Pancreas (tissue), 10 donors: ENCODE measurements at places on chromosomes 4 and X. TPM values are rescaled to one million over a fixed set of nuclear protein-coding genes. Genes with fewer than 3 reads are reported as not detected.

DNA sequence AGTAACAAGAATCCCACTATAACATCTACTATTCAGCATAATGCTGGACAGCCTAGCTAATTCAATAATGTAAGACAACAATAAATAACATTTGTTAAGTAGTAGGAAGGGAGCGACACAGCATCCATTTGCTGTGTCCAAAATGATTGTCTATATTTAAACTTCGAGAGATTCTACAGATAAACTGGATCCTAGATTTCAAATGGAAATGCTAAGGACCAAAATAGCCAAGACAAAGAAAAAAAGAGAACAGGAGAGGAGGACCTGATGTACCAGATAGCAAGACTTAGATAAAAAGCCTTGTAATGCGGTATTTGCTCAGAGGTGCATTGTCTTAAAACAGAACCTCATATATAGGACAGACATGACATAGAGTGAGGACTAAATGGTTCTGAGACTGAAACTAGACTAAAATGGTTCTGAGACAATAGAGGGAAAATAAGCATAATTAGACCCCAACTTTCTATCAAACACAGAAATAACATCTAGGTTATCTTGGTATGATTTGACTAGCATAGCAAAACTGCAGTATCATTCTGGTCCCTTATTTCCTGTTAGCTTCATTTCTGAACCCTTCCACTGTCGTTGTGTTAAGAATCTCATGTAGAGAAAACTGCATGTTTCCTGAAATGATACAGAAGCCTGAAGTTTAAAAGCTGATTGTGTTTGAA, 3.8 kb downstream of the HPGDS start:
- no peaks in the 10 kb centered on the region for H3K27me3 ChIP-seq
- H3K4me3 ChIP-seq, result no peak overlapping the region
- DNase-seq, result no peak
- H3K27ac ChIP-seq, result no peak overlapping the region

DNA sequence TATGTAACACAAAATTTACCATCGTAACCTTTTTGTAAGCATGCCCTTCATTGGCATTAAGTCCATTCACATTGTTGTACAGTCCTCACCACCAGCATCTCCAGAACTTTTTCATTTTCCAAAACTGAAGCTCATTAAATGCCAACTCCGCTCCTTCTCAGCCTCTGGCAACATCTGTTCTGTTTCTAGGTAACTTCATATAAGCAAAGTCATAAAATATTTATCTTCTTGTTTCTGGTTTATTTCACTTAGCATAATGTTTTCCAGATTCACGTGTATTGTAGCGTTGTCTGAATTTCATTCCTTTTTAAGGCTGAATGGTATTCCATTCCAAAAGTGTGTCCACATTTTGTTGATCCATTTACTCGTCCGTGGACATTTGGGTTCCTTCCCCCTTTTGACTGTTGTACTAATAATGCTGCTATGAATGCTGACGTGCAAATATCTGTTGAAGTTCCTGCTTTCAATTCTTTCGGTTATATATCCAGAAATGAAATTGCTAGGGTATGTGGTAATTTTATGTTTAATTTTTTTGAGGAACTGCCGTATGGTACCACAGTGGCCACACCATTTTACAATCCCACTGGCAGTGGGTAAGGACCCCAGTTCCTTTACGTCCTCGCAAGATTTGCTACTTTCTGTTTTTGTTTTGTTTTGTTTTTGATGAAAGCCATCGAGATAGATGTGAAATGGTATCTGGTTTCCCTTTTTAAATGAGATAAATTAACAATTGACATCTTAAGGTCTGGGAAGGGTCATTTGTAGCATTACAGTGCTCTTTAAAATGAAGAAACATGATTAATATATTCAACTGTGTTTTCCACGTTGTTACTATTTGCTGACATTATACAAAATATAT, 63.4 kb downstream of the PTTG2 start:
- H3K27ac ChIP-seq, result no peak overlapping the region
- H3K27me3 ChIP-seq, result no peaks in the 10 kb centered on the region
- no peak for DNase-seq
- H3K4me1 ChIP-seq, result no peaks in the 10 kb centered on the region
- no peak overlapping the region for H3K4me3 ChIP-seq

DNA sequence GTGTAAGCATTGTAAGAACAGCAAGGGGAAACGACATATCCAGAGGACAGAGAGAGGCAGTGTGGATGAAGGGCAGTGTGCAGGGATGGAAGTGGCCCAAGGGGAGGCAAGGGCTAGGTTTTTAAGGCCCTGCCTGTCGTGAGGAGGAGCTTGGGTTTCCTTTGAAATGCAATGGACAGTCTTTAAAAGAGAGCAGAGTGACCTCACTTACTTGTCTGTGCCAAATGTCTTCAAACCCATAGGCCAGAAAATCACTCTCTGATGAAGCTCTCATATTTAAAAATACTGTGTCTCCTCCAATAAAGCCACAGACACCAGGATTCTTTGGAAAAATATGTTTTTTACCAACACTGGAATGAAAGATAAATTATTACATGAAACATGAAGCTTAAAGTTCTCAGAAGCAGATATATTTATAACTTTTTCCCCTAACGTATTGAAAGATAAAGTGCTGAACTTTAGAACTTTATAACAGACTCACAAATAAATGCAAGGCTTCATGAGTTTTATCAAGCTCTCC, 19.2 kb upstream of the ATXN3L start:
- no peaks in the 10 kb centered on the region for H3K27me3 ChIP-seq
- no peak for DNase-seq
- H3K36me3 ChIP-seq, result no peaks in the 10 kb centered on the region
- no peaks in the 10 kb centered on the region for H3K4me1 ChIP-seq

- no peaks in the 10 kb centered on the region for H3K4me1 ChIP-seq
- H3K27me3 ChIP-seq, result peaks cover 7% of the 10 kb centered on the region
- H3K27ac ChIP-seq, result no peak overlapping the region
These were observed 71.3 kb upstream of the LHFPL1 start for GRCh38 chrX:112751076-112751475.

DNA sequence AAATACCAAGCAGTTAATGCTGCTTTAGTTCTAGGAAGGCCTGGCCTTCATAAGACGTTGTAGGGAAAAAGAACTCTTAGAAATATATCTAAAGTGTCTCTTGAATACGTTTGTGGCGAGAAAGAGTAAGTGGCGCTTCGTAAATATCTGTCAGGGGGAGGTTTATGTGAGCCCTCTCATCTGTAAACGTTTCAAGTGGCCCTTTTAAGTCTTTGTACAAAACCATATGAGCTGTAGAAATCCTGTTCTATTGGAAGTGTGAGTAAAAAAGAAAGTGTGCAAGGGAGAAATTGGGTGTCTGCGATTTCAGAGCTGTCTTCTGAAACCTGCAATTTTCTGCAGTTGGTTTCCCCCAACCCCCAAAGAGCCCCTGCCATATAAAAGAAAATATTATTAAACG, 8.6 kb upstream of the INTU start:
- no peak overlapping the region for H3K4me3 ChIP-seq
- H3K36me3 ChIP-seq, result no peaks in the 10 kb centered on the region
- H3K27me3 ChIP-seq, result no peaks in the 10 kb centered on the region
- H3K4me1 ChIP-seq, result no peaks in the 10 kb centered on the region
- no peak for DNase-seq

GRCh38 chr4:166008510-166008909, 135.5 kb downstream of the TLL1 start:
- H3K27ac ChIP-seq, result no peak overlapping the region
- no peak for DNase-seq
- no peaks in the 10 kb centered on the region for H3K27me3 ChIP-seq
- H3K4me1 ChIP-seq, result no peaks in the 10 kb centered on the region

GRCh38 chrX:37692918-37693317, 7.3 kb downstream of the XK start:
- H3K4me1 ChIP-seq, result no peaks in the 10 kb centered on the region
- DNase-seq, result no peak
- no peak overlapping the region for H3K4me3 ChIP-seq
- H3K36me3 ChIP-seq, result no peaks in the 10 kb centered on the region
- H3K27me3 ChIP-seq, result no peaks in the 10 kb centered on the region
- H3K27ac ChIP-seq, result no peak overlapping the region

- no peaks in the 10 kb centered on the region for H3K36me3 ChIP-seq
- H3K27me3 ChIP-seq, result no peaks in the 10 kb centered on the region
- no peak overlapping the region for H3K4me3 ChIP-seq
These were observed 432.8 kb downstream of the PDGFC start for GRCh38 chr4:156538651-156539257.

GRCh38 chr4:118836301-118837120, 585 bp upstream of the SEC24D start:
- no peaks in the 10 kb centered on the region for H3K27me3 ChIP-seq
- peaks cover 4% of the 10 kb centered on the region for H3K36me3 ChIP-seq
- peaks cover 14% of the 10 kb centered on the region for H3K4me1 ChIP-seq
- DNase-seq, result no peak
- no peak overlapping the region for H3K27ac ChIP-seq

GRCh38 chrX:108299704-108300103, 138.5 kb downstream of the COL4A6 start:
- no peaks in the 10 kb centered on the region for H3K27me3 ChIP-seq
- no peak overlapping the region for H3K27ac ChIP-seq
- H3K4me1 ChIP-seq, result no peaks in the 10 kb centered on the region
- no peaks in the 10 kb centered on the region for H3K36me3 ChIP-seq
- no peak for DNase-seq

GRCh38 chr4:144547678-144548298, 98.2 kb upstream of the HHIP start:
- H3K27ac ChIP-seq, result no peak overlapping the region
- H3K36me3 ChIP-seq, result no peaks in the 10 kb centered on the region
- H3K27me3 ChIP-seq, result no peaks in the 10 kb centered on the region
- no peak overlapping the region for H3K4me3 ChIP-seq
- H3K4me1 ChIP-seq, result no peaks in the 10 kb centered on the region

DNA sequence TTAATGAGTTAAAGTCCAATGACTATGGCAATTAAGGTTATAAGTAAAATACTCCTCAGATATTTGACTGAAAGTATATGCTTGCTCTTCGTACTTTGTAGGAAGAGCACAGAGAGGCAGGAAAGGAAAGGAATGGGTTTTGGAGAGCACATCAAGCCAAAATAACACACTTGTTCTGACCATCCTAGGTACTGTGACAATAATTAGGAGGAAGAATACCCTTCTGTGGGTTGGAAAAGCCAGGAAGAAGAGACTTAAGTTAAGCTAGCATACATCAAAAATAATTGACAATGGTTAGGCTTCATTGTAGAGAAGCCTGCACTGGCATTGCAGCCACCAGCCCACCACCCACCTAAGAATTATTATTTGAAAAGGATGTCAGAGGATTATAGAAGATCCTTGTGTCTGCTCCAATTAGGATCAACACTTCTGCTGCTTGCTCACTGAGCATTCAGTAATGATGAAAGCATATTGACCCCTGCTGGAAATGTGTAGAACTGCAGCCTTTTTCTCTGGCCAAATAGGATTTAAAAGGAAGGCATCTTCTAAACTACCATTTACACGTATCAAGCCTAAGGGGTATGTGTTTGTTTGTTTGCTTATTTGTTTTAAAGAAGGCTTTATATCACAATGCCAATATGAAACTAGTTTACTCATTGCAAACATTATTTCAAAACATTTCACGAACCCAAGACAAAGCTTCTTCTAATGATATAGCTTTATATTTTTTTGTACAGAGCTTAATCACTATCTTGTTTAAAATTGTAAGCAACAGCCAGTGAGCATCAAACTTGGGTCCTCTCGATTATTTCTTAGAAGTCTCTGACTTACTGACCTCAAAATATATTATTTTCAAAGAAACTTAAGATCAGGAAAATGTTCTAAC, 286.2 kb upstream of the TET2 start:
- no peaks in the 10 kb centered on the region for H3K4me1 ChIP-seq
- H3K27me3 ChIP-seq, result no peaks in the 10 kb centered on the region
- no peak overlapping the region for H3K4me3 ChIP-seq
- no peak overlapping the region for H3K27ac ChIP-seq
- H3K36me3 ChIP-seq, result no peaks in the 10 kb centered on the region

DNA sequence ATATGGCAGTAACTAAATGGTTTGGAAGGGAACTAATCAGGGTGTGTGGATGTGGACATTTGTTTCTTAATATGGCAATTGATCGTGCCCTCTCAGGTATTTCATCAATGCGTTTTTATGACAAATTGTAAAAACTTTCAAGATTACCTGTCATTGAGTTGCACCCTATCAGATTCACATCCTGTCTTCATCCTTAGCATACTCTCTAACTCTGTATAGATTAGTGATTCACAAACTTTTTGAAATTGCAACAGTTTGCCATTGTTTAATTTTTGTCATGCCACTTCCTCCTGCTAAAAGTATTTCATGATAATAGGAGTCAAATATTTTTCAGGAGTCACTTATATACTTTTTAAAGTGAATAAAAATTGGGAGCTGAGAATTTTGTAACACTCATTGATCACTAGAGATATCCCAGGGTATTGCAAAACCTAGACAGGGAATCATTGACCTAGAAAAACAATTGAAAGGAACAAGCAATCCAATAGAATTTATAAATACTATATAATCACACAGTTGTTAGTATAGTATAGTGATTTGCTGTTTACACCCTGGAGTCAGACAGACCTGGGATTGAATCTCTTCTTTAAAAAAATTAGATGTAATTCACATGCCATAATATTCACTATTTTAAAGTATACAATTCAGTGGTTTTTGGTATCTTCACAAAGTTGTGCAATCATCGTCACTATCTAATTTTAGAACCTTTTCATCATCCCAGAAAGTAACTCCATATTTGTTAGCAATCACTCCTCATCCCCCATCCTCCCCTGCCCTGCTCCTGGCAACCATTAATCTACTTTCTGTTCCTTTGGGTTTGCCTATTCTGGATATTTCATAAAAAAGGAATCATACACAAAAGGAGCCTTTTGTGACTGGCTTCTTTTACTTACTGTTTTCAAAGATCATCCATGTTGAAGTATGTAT, 8.9 kb downstream of the MID2 start:
- no peaks in the 10 kb centered on the region for H3K4me1 ChIP-seq
- no peaks in the 10 kb centered on the region for H3K36me3 ChIP-seq
- no peak overlapping the region for H3K27ac ChIP-seq
- H3K27me3 ChIP-seq, result no peaks in the 10 kb centered on the region
- H3K4me3 ChIP-seq, result no peak overlapping the region

DNA sequence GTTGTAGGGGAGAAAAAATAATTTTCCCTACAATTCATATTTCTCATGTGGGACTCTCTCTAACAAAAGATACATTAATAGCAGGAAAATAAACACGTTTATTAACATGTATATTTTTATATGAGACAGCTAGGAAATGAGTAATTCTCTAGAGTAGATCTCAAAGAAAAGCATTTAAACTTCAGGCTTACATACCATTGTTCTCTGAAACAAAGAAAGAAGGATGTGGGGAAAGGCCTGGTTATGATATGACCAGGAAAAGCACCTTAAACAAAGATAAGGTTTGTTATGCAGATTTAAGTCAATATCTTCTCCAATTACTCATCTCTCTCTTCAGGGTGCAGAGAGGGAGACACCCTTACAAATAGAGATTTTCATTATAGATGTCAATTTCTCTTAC, 131.3 kb downstream of the SLC7A11 start:
- DNase-seq, result no peak
- no peaks in the 10 kb centered on the region for H3K36me3 ChIP-seq
- no peak overlapping the region for H3K4me3 ChIP-seq
- H3K27me3 ChIP-seq, result no peaks in the 10 kb centered on the region
- H3K4me1 ChIP-seq, result no peaks in the 10 kb centered on the region

GRCh38 chr4:18689308-18690115, 668.0 kb upstream of the LCORL start:
- no peaks in the 10 kb centered on the region for H3K27me3 ChIP-seq
- H3K27ac ChIP-seq, result no peak overlapping the region
- H3K4me3 ChIP-seq, result no peak overlapping the region
- H3K4me1 ChIP-seq, result no peaks in the 10 kb centered on the region
- no peak for DNase-seq

GRCh38 chrX:118847676-118848075, 24.1 kb downstream of the ZCCHC12 start:
- no peaks in the 10 kb centered on the region for H3K36me3 ChIP-seq
- H3K27ac ChIP-seq, result no peak overlapping the region
- H3K4me3 ChIP-seq, result no peak overlapping the region

Gene PCDH10
- 0.12 TPM for total RNA-seq

Gene XAGE1B
- total RNA-seq, result not detected

Gene ARHGAP10
- total RNA-seq, result 9.8 TPM

Gene PIGA
- total RNA-seq, result 8.5 TPM
